NCI-H460 (cell line): ENCODE measurements at places on chromosomes 6 and 20.

DNA sequence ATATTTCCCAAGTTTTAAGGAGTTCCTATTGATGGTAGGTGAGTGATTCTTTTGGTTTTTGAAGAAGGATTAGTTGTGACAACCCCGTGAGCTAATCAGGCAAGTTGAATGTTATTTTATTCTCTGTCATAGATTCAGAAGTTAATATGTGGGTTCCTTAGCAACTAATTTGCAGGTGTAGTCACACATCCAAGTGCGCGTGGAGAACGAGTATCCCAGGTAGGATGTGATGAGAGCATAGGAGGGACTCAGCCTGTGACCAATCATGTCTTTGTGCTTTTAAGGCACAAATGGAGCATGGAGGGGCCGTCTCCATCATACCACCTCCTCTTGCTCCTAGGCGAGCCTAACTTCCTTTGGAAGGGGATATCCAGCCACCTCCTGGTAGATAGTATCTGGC, 41.1 kb downstream of the PPP1R14C start:
- no peak for DNase-seq

- DNase-seq, result no peak
These were observed 78.5 kb downstream of the NFATC2 start for GRCh38 chr20:51463998-51464397.

- no peak for DNase-seq
These were observed 51.1 kb downstream of the PPP1R16B start for GRCh38 chr20:38856570-38856969.

DNA sequence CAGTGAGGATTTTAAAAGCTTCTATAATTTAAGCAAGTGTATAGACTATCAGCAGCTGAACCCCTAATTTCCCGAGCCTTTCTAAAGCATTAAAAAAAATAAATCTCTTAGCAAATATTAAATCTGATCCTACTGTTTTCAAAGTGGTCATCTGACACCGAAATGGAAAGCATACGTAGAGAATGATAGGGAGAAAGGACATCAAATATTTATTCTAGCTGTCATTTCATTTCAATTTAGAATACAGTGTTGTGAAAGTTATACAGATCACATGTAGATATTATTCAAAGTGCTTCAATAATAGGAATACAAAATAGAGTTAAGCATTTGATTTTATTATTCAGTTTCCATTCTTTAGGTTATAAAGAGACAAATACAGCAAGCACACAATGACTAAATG, 61.9 kb upstream of the PKIB start:
- DNase-seq, result no peak

GRCh38 chr6:139392794-139393193, 18.3 kb upstream of the CITED2 start:
- DNase-seq, result no peak

- DNase-seq, result no peak
These were observed 127.9 kb downstream of the CDK19 start for GRCh38 chr6:110687326-110687725.
